ENCODE measurements at places on chromosomes 2 and 18. TPM values are rescaled to one million over a fixed set of nuclear protein-coding genes. Genes with fewer than 3 reads are reported as not detected.
A peak's percentile ranks its signal among the peaks of the same experiment; 100 is the strongest.

GRCh38 chr18:9362869-9363268 is 28.3 kb downstream of the TWSG1 start:
- no peak overlapping the region for H3K27ac ChIP-seq
- H3K27me3 ChIP-seq: no peaks in the 10 kb centered on the region
- no peak overlapping the region for H3K4me3 ChIP-seq
- H3K4me1 ChIP-seq: no peaks in the 10 kb centered on the region

GRCh38 chr2:237964194-237964577 is 2.6 kb upstream of the UBE2F start:
- peaks cover 20% of the 10 kb centered on the region for H3K4me1 ChIP-seq
- H3K4me3 ChIP-seq: no peak overlapping the region
- no peaks in the 10 kb centered on the region for H3K36me3 ChIP-seq
- DNase-seq: no peak

- H3K27ac ChIP-seq: no peak overlapping the region
- H3K4me3 ChIP-seq: no peak overlapping the region
- no peaks in the 10 kb centered on the region for H3K27me3 ChIP-seq
- H3K36me3 ChIP-seq: no peaks in the 10 kb centered on the region
- no peak for DNase-seq
- no peaks in the 10 kb centered on the region for H3K4me1 ChIP-seq
Measured at GRCh38 chr2:236985761-236986339, 99.8 kb upstream of the COPS8 start.

DNA sequence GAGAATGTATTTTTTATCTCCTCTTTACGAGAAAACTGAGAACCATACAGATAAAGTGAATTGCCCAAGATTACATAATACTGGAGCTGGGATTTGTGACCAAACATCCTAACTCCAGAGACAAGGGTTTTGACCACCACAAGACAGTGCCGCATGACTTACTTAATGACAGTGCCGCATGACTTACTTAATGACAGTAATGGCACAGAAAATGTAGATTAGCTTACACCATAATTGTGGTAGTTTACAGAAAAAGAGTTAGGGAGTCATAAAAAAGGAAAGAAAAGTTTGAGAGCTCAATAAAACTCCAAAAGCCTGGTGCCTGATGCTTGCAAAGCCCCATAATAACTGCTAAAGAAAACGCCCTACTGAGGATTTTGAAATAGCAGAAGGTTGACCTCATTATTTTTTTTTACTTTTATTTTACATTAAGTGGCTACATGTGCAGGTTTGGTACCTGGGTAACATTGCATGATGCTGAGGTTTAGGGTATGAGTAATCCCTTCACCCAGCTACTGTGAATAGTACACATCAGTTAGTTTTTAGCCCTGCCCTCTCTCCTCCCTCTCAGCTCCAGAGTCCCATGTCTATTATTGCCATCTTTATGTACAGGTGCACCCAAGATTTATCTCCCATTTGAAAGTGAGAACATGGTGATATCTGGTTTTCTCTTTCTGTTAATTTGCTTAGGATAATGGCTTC is 310.0 kb upstream of the UBE2E3 start:
- no peak overlapping the region for H3K4me3 ChIP-seq
- H3K27ac ChIP-seq: no peak overlapping the region
- no peaks in the 10 kb centered on the region for H3K27me3 ChIP-seq
- H3K36me3 ChIP-seq: no peaks in the 10 kb centered on the region
- H3K4me1 ChIP-seq: no peaks in the 10 kb centered on the region
- DNase-seq: no peak

- H3K27me3 ChIP-seq: no peaks in the 10 kb centered on the region
- no peaks in the 10 kb centered on the region for H3K36me3 ChIP-seq
- no peak for DNase-seq
- no peak overlapping the region for H3K4me3 ChIP-seq
- H3K27ac ChIP-seq: peak overlapping the region; percentile 64
Measured at GRCh38 chr18:55300936-55301531, 287.0 kb downstream of the TCF4 start.

- no peaks in the 10 kb centered on the region for H3K36me3 ChIP-seq
- H3K4me3 ChIP-seq: no peak overlapping the region
- H3K27ac ChIP-seq: peak overlapping the region; percentile 60
- DNase-seq: no peak
Measured at GRCh38 chr18:62979176-62979575, 263.8 kb downstream of the PHLPP1 start.

DNA sequence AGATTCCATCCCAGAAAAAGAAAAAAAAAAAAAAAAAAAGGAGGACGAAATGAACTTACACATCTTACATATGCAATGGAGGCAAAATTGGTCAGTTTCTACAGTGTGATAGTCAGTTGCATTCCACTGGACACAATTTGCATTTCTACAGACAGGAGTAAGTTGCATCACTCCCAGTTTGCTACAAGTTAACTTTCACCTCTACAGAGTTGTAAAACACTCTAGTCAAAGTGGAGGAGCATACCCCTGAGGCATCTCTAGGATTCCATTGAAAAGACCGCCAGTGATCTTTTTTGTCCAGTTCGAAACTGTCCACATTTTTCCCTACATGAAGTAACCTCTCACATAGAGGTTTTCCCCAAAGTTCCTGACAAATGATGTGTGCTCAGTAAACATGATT is 202.8 kb downstream of the VAPA start:
- H3K27me3 ChIP-seq: no peaks in the 10 kb centered on the region
- no peaks in the 10 kb centered on the region for H3K4me1 ChIP-seq
- H3K27ac ChIP-seq: no peak overlapping the region
- no peaks in the 10 kb centered on the region for H3K36me3 ChIP-seq

- no peak overlapping the region for H3K4me3 ChIP-seq
- no peaks in the 10 kb centered on the region for H3K4me1 ChIP-seq
- no peak overlapping the region for H3K27ac ChIP-seq
- no peak for DNase-seq
- H3K27me3 ChIP-seq: no peaks in the 10 kb centered on the region
- H3K36me3 ChIP-seq: no peaks in the 10 kb centered on the region
Measured at GRCh38 chr18:71209944-71210343, 921.1 kb downstream of the SOCS6 start.

GRCh38 chr2:186486651-186487647 is 889 bp downstream of the ZC3H15 start:
- H3K27me3 ChIP-seq: no peaks in the 10 kb centered on the region
- peaks cover 73% of the 10 kb centered on the region for H3K4me1 ChIP-seq
- H3K36me3 ChIP-seq: no peaks in the 10 kb centered on the region
- H3K4me3 ChIP-seq: peak overlapping the region; percentile 72
- peak overlapping the region; percentile 96 for H3K27ac ChIP-seq

The SH2D6 gene
- not detected for total RNA-seq

The MLPH gene
- 41.4 TPM for total RNA-seq

The ALPG gene
- total RNA-seq: not detected

The MATN3 gene
- 29.9 TPM for total RNA-seq

Measured in tibial nerve (tissue), 4 donors.